ENCODE measurements at places on chromosomes 11 and 22.

- no peak for DNase-seq
Measured at GRCh38 chr22:24566899-24567511, 11.2 kb downstream of the SNRPD3 start.

GRCh38 chr11:79437981-79438630 is 2.7 kb downstream of the TENM4 start:
- no peak for DNase-seq

- DNase-seq: no peak
Measured at GRCh38 chr11:134574947-134575346, 162.9 kb upstream of the B3GAT1 start.

- DNase-seq: no peak
Measured at GRCh38 chr22:18975434-18976196, 39.5 kb upstream of the PRODH start.

DNA sequence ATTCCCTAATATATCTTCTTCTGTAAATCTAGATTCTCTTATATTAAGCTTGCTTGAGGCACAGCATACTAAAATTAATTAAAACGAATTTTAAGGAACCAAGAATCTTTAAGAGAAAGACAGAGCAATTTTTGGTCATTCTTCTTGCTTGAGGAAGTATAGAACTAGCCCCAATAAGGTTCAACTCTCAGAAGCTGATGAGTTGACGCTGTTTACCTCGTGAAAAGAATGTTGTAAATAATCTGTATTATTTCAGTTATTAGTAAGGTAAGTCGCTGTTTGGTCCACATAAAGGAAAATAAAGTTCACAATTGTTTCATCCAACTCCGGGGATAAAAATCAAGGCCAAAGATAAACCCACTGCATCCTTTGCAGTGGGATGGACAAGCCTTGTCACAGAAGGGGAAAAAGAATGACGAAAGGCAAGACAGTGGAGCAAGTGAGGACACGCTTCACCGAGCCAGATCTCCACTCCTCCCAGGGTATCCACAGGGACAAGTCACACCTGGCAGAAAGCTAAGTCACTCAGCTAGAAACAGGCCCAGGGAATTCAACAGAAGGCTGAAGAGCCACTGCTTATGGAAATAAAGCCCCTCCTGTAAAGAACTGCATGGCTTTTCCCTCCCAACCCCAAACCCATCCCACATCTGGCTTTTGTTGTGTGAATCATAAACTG is 752 bp downstream of the POU2AF1 start:
- no peak for DNase-seq

- no peak for DNase-seq
Measured at GRCh38 chr11:557328-558132, 3.0 kb downstream of the LMNTD2 start.

GRCh38 chr11:74084796-74085541 is 76.1 kb upstream of the UCP3 start:
- DNase-seq: no peak

DNA sequence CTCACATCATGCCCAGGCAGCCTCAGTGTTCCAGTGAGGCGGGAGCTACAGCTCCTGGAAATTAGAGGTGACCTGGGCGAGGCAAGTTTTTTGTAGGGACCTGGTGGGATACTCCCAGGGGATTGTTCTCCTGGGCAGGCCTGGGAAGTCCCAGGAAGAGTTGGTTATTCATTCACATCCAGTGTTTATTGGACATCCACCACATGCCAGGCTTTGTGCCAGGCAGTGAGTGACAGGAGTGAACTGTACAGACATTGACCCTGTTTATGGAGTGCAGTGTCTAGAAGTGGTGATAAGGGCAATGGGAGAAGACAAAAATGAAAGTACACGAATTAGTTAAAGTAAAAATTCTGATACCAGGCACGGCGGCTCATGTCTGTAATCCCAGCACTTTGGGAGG is 29.4 kb downstream of the YWHAH start:
- DNase-seq: no peak

GRCh38 chr11:35157814-35158700 is 19.1 kb downstream of the CD44 start:
- DNase-seq: no peak

- no peak for DNase-seq
Measured at GRCh38 chr11:29483831-29484230, 533.0 kb downstream of the KCNA4 start.

DNA sequence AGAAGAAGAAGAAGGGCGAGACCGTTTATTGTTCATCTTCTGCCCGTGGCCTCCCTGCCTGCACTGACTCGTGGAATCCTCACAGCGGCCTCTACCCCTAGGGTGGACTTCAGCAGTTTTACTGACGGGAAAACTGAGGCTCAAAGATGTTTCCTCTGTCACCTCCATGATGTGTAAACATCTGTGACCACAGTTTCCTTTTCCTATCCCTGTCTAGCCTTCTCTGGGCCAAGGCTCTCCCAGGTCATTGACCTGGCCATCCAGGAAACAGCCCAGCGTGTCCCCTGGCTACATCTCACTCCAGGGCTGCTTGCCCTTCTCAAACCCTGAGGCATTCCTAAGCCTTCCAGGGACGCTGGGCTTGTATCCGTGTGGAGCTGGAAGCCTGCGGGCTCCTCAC is 49.0 kb upstream of the GCAT start:
- DNase-seq: no peak

- DNase-seq: no peak
Measured at GRCh38 chr11:58641803-58642581, 19.5 kb downstream of the CNTF start.

- DNase-seq: no peak
Measured at GRCh38 chr11:69471729-69472540, 9.5 kb upstream of the LINC01488 start.

Measured in activated gamma-delta T cell (primary cell).